ENCODE measurements at places on chromosomes 2 and 18. TPM values are rescaled to one million over a fixed set of nuclear protein-coding genes. Genes with fewer than 3 reads are reported as not detected.
A peak's percentile ranks its signal among the peaks of the same experiment; 100 is the strongest.

Gene TRMT61B
- total RNA-seq = 7.0 TPM

DNA sequence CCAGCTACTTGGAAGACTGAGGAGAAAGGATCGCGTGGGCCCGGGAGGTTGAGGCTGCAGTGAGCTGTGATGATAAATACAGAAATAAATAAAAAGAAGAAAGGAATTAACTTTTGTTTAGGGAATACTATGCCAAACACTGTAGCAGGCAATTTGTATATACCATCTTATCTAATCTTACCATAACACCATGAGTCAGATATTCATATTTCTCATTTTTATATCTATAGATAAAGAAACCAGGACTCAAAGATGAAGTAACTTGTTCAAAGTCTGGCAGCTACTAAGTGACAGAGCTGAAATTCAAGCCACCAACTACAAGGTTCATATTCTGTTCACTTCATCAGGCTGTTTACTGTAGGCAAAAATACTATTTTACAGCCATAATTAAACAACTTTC lies 119.2 kb upstream of the SLC39A10 start:
- no peak for DNase-seq
- no peaks in the 10 kb centered on the region for H3K4me1 ChIP-seq
- no peak overlapping the region for H3K27ac ChIP-seq
- no peaks in the 10 kb centered on the region for H3K27me3 ChIP-seq
- H3K4me3 ChIP-seq = no peak overlapping the region
- no peaks in the 10 kb centered on the region for H3K36me3 ChIP-seq

Gene TRIM43
- not detected for total RNA-seq

Gene CERKL
- 0.32 TPM for total RNA-seq

DNA sequence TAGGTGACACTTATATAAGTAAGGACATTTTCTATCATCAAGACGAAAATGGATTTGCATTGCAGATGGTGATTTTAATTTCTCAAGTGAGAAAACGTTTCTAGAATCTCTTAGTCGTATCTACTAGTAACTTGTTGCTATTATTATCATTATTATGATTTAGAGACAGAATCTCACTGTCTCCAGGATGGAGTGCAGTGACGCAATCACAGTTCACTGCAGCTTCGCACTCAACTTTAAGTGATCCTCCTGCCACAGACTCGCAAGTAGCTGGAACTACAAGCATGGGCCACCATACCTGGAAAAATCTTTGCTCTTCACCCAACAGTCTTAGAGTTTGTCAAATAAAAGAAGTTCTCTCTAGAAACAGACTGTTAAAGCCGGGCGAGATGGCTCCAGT lies 37.6 kb upstream of the DDX18 start:
- DNase-seq = no peak
- no peak overlapping the region for H3K4me3 ChIP-seq
- H3K36me3 ChIP-seq = no peaks in the 10 kb centered on the region
- no peaks in the 10 kb centered on the region for H3K27me3 ChIP-seq

- no peaks in the 10 kb centered on the region for H3K27me3 ChIP-seq
- H3K36me3 ChIP-seq = no peaks in the 10 kb centered on the region
- no peak overlapping the region for H3K27ac ChIP-seq
- no peaks in the 10 kb centered on the region for H3K4me1 ChIP-seq
- H3K4me3 ChIP-seq = no peak overlapping the region
Measured at GRCh38 chr2:71498261-71498701, 44.9 kb downstream of the DYSF start.

Gene COBLL1
- total RNA-seq = 21.7 TPM

DNA sequence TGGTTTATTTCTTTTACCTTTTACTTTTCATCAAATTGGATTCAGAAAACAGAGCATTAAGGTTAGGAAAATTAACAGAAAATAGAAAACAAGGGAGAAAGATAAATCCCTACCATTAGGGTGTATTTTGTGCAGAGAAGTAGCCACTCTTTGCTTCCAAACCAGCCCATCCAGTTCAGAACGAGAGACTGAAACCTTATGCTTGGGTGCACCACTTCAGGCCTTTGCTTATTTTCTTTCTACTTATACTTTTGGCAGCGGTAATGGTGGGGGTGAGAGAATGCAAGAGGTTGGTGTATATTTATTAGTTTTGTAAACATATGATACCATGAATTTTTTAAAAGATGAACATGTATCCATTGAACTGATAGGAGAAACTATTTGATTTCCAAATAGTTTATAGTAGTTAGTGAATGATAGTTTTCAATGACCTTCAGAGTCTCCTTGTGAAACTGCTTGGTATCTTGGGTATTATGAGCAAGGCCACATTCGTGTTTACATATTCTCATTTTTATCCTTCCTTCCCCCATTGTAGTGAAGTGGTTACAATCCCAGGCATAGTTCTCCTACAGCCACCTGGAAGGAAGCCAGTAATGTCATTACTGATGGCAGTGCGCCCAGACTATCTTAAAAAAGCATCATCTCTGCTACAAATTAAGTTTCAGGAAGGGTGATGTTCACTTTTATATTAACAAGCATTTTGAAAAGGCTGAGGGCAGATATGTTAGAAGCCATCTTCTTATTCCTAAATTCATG lies 60.8 kb downstream of the MFSD6 start:
- peak; percentile 83 for DNase-seq
- H3K27me3 ChIP-seq = no peaks in the 10 kb centered on the region
- peaks cover 7% of the 10 kb centered on the region for H3K36me3 ChIP-seq
- no peak overlapping the region for H3K4me3 ChIP-seq
- peaks cover 47% of the 10 kb centered on the region for H3K4me1 ChIP-seq
- peak overlapping the region; percentile 85 for H3K27ac ChIP-seq

DNA sequence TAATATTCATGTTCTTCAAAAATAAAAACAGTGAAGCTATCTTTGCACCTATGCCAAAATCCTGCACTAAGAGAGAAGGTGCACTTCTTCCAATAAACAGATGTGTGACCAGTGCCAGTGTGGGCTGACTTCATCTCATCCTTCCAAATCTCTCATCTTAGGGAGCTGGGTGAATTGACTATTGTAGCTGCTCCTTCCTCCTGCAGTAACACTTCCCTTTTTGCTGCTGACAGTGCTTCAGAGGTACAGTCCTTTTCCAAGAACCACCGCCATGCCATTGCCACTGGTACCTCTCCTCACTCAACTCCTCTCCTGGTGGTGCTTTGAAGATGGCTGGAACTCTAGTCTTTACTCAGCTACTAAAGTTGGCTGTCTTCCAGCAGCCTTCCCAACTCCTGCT lies 42.1 kb upstream of the ARHGAP25 start:
- no peak overlapping the region for H3K4me3 ChIP-seq
- H3K4me1 ChIP-seq = no peaks in the 10 kb centered on the region
- DNase-seq = no peak

Gene SERPINB3
- not detected for total RNA-seq

- no peak overlapping the region for H3K27ac ChIP-seq
- H3K36me3 ChIP-seq = no peaks in the 10 kb centered on the region
- H3K4me3 ChIP-seq = no peak overlapping the region
- H3K27me3 ChIP-seq = no peaks in the 10 kb centered on the region
- no peak for DNase-seq
Measured at GRCh38 chr2:120385355-120386127, 39.6 kb downstream of the INHBB start.

Gene TMEM178A
- total RNA-seq = 7.5 TPM

Gene KCNG3
- 14.1 TPM for total RNA-seq

Gene DSG4
- total RNA-seq = not detected

GRCh38 chr2:201358684-201359083 lies 1.5 kb upstream of the FLACC1 start:
- no peaks in the 10 kb centered on the region for H3K36me3 ChIP-seq
- no peak overlapping the region for H3K27ac ChIP-seq
- no peaks in the 10 kb centered on the region for H3K27me3 ChIP-seq
- DNase-seq = no peak
- H3K4me3 ChIP-seq = no peak overlapping the region
- H3K4me1 ChIP-seq = no peaks in the 10 kb centered on the region

DNA sequence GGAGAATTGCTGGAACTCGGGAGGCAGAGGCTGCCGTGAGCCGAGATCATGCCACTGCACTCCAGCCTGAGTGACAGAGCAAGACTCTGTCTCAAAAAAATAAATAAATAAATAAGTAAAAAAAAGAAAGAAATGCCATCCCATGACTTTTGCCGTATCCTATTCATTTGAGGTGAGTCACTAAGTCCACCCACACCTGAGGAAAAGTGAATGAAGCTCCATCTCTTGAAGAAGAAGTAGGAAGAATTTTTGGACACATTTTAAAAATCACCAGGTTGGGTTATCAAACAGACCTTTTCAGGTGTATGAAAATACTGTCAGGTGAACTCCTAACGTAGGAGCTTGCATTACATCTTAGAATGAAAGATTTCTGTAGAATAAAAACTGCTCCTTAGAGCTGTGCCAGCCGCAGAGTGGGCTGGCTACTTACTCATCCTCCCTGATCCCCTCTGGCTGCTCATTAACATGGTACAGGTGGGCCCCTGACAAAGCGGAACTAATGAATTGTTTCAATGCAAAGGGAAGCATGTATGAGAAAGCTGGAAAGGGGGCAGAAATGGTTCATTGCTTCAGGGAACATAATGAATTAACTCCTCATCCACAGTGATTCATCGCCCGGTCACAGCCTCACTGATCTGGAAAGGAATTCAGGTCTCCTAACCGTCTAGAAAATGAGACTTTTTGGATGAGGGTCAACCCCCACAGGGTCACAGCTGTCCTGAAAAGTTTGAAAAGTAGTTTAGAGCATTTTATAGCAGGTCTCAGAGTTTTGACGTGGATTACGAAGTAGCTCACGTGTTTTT lies 191.4 kb downstream of the SPP2 start:
- no peak for DNase-seq
- no peaks in the 10 kb centered on the region for H3K36me3 ChIP-seq
- no peaks in the 10 kb centered on the region for H3K4me1 ChIP-seq
- H3K27me3 ChIP-seq = no peaks in the 10 kb centered on the region

Gene MBD2
- total RNA-seq = 39.4 TPM

Gene YPEL5
- 42.8 TPM for total RNA-seq

Gene MYOM1
- total RNA-seq = 8.3 TPM

GRCh38 chr18:63105636-63106316 lies 213.8 kb downstream of the BCL2 start:
- no peak overlapping the region for H3K4me3 ChIP-seq
- no peaks in the 10 kb centered on the region for H3K36me3 ChIP-seq
- no peaks in the 10 kb centered on the region for H3K4me1 ChIP-seq
- H3K27ac ChIP-seq = no peak overlapping the region
- no peak for DNase-seq

GRCh38 chr18:24362757-24363156 lies 34.9 kb downstream of the OSBPL1A start:
- H3K27me3 ChIP-seq = no peaks in the 10 kb centered on the region
- no peak for DNase-seq
- H3K27ac ChIP-seq = no peak overlapping the region
- H3K4me3 ChIP-seq = no peak overlapping the region
- H3K36me3 ChIP-seq = no peaks in the 10 kb centered on the region
- no peaks in the 10 kb centered on the region for H3K4me1 ChIP-seq

DNA sequence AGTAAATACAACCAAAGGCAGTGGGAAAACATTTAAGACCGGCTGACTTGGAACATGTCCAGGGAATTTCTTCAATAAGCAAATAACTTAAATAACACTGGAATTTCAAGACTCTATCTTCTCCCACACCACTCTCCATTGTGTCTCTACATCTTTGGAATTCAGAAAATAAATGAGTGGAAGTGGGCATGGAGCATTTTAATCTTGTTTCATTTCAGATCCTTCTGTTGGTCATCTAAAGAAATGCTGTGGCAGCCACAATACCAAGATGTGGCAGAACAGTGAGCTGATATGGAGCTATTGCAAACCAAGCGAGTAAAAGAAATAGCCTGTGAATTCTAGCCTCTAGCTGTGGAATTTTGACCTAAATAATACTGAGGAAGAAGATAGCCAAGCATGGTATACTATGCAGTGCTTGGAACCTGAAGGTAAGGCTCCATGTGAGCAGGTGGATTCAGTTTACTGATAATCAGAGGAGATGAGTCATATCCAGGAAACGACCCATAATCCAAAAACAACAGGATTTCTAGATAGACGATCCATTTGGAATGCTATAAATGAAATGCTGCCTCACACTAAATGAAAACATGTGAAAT lies 157.1 kb upstream of the SCN7A start:
- no peak overlapping the region for H3K4me3 ChIP-seq
- H3K36me3 ChIP-seq = no peaks in the 10 kb centered on the region
- no peaks in the 10 kb centered on the region for H3K4me1 ChIP-seq
- no peak overlapping the region for H3K27ac ChIP-seq

GRCh38 chr2:78980871-78981270 lies 44.6 kb upstream of the REG3G start:
- H3K36me3 ChIP-seq = no peaks in the 10 kb centered on the region
- no peaks in the 10 kb centered on the region for H3K4me1 ChIP-seq
- no peaks in the 10 kb centered on the region for H3K27me3 ChIP-seq
- no peak overlapping the region for H3K4me3 ChIP-seq
- DNase-seq = no peak
- no peak overlapping the region for H3K27ac ChIP-seq

- H3K4me1 ChIP-seq = peaks cover 41% of the 10 kb centered on the region
- no peaks in the 10 kb centered on the region for H3K27me3 ChIP-seq
- H3K36me3 ChIP-seq = no peaks in the 10 kb centered on the region
- DNase-seq = no peak
Measured at GRCh38 chr18:77103991-77104531, 28.5 kb downstream of the MBP start.

DNA sequence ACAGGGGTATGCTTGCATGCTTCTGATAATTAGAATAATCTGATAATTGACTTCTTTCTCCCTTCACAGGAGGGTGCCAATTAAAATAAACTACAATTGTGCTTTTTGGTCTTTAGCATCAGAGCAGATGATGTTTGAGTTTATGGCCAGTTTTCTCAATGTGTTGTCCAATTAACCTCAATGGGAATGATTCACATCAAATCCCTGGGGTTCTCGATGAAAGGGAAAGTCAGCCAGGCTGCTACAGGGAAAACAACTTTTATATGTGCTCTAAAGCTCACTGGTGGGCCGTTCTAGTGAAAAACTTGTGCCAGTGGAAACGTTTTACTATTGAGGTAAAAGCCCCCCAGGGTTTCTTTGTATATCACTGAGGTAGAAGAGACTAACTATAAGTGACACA lies 887.3 kb upstream of the CRIM1 start:
- DNase-seq = no peak
- H3K27ac ChIP-seq = no peak overlapping the region
- H3K4me1 ChIP-seq = no peaks in the 10 kb centered on the region
- no peaks in the 10 kb centered on the region for H3K36me3 ChIP-seq
- no peak overlapping the region for H3K4me3 ChIP-seq

Gene CYP1B1
- total RNA-seq = 2.0 TPM

Gene EXOC6B
- total RNA-seq = 15.7 TPM
